Stimulated activated CD8-positive, alpha-beta memory T cell treated with anti-CD3 and anti-CD28 coated beads, Interleukin-15, amount 100 ng/mL, for 24 hours (primary cell): ENCODE measurements at places on chromosomes 7 and 10.

DNA sequence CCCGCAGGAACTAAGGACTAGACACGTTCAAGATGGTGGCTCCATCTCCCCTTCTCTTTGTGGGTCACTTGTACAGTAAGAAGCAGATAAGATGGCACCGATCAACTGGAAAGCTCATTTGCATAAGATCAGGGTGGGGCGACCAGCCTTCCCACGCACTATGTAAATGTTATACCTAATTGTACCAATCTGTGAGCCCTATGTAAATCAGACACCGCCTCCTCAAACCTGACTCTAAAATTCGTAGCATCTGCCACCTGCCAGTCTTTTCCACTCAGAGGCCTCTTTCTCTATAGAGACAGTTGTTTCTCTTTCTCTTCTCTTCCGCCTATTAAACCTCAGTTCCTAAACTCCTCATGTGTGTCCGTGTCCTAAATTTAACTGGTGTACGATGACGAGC is 324.5 kb downstream of the PHF14 start:
- no peak for DNase-seq

GRCh38 chr7:155878250-155878649 is 66.0 kb upstream of the SHH start:
- DNase-seq: no peak

- no peak for DNase-seq
Observed at GRCh38 chr7:141872931-141873330, 31.6 kb upstream of the PRSS37 start.

- no peak for DNase-seq
Observed at GRCh38 chr10:127186813-127187212, 9.6 kb downstream of the INSYN2A start.

DNA sequence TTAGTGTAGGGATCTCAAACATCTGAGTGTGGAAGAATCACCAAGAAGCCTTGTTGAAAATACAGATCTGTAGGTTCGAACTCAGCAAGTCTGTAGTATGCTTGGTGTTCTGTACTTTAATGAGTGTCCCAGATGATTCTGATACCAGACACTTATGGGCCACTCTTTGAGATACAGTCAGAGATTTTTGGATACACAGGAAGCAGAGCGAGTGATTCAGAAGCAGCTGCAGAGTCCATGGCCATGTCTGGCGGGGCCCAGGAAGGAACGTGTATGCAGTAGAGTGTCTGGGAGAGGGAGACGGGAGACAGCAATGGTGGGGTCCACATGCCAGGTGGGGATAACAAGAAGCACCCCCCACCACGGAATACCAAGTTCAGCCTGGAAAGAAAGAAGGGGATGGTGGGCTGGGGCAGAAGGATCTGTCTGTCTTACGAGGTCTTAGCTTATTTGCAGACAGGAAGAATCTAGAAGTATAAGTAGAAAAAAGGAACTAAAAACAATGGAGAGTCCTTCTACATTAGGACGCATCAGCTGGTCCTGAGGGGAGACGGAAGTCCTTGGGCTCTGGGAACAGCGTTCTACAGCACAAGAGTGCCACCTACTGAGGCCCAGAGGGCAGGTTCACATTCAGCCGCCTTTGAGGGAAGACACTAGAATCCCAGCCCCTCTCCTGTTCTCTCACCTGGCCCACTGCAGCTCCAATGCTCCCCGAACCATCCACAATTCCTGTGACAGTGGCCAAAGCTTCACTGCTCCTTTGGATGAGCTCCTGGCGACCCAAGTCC is 55.4 kb downstream of the SLC37A3 start:
- no peak for DNase-seq
